Stimulated activated CD4-positive, alpha-beta T cell treated with anti-CD3 and anti-CD28 coated beads, TNF-alpha, amount 100 ng/mL, for 48 hours (primary cell): ENCODE measurements at places on chromosomes 4 and X.

GRCh38 chrX:356385-357034 is 30.2 kb downstream of the PPP2R3B start:
- no peak for DNase-seq

DNA sequence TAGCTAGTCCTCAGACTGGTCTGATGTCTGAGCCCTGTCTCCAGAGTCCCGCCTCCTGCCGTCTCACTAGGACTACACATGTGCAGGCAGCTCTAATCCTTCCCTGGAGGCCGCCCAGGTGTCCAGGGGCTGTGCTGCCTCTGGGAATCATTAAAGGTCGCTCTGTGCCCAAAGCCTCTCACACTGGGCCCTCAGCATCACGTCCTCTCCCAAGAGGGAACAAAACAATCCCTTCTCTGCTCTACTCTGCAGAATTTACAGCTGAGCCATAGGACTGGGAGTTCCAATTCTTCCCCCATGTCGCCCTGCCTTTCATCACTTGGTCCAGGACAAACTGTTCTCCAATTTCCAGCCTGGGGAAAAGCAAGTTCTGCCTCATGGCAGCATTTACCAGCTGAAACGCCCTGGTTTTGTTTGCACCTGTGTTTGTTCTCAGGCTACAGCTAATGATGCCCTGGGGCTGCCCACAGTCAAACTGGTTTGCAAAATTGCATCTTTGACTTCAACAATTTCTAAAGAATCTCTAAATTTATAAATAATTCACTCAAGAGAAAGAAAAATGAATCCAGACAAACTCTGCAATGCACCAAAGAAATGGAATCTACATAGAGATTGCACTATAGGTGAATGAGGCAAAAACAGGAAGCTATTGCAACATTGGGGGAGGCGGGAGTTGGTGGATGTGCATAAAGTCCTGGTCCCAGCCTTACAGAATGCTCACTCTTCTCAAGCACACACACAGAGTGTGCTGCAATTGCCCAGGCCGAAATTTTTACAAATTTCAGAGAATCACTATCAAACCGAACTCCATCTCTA is 7.2 kb upstream of the MRFAP1 start:
- no peak for DNase-seq

- DNase-seq, result no peak
These were observed 40.5 kb downstream of the CLDN34 start for GRCh38 chrX:10007621-10008020.

GRCh38 chr4:27148211-27148895 is 287.7 kb downstream of the STIM2 start:
- DNase-seq, result no peak

- no peak for DNase-seq
These were observed 7.8 kb upstream of the CLOCK start for GRCh38 chr4:55554453-55555030.
